ENCODE measurements at places on chromosomes 6 and 20. TPM values are rescaled to one million over a fixed set of nuclear protein-coding genes. Genes with fewer than 3 reads are reported as not detected.

GRCh38 chr6:122491919-122492555 lies 20.4 kb upstream of the SERINC1 start:
- no peaks in the 10 kb centered on the region for H3K36me3 ChIP-seq
- peak; percentile 45 for DNase-seq
- H3K27ac ChIP-seq = no peak overlapping the region
- peaks cover 13% of the 10 kb centered on the region for H3K4me1 ChIP-seq
- H3K4me3 ChIP-seq = no peak overlapping the region
- H3K27me3 ChIP-seq = peaks cover 2% of the 10 kb centered on the region

DNA sequence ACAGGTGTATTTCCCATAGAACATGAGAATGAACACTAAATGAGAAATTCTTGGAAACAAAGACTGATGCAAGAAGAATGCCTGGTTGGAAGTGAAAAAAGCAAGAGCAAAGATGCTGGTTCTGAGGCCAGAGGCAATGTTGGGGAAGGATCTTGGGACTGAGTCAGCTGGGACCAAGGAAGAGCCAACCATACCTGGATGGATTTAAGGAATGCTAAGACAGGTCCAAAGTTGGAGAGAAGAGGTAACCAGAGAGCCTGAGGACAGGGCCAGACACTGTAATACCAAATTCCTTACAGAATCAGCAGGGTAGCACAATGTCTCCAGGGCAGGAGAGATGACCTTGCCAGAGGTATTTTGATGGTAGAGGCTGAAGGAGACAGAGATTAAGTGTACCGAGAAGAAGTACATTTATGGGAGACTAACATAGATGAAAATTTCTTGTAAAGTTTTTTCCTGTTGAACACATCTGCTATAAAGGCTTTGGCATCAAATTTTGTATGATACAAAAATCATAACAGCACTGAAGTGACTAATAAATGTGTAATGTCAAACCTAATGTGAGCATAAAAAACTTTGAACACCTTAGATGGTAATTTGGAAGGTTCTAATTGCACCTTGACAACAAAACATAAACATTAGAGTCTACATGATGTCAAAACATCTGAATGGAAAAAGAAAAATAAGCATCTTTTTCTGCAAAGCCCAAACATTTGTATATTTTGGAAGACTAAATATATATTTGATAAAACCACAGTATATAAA lies 221.7 kb upstream of the MARCKS start:
- H3K27me3 ChIP-seq = no peaks in the 10 kb centered on the region
- no peak overlapping the region for H3K4me3 ChIP-seq

The OR12D3 gene
- not detected for total RNA-seq

DNA sequence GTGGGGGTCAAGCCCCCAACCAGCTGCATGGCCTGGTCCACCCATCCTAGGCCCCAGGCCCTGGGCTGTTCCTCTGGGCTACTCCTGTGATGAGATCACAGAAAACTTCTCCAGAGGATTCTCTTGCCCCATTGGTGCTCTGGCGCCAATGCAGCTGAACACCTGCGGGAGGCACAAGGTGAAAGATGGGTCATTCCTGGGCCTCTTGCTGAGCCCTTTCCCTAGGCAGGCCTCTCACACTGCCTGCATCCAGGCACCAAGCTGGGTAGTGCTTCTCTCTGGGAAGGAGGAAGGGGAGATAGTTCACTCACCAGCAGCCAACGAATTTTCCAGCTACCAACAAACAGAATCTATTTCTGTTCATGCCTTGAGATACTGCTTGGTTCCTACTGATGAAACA lies 142.1 kb downstream of the PXDC1 start:
- DNase-seq = no peak
- no peaks in the 10 kb centered on the region for H3K4me1 ChIP-seq
- no peak overlapping the region for H3K4me3 ChIP-seq
- H3K36me3 ChIP-seq = no peaks in the 10 kb centered on the region
- no peaks in the 10 kb centered on the region for H3K27me3 ChIP-seq
- no peak overlapping the region for H3K27ac ChIP-seq

The SLC17A1 gene
- not detected for total RNA-seq

The PPP1R14C gene
- not detected for total RNA-seq
